Stimulated activated CD8-positive, alpha-beta memory T cell treated with anti-CD3 and anti-CD28 coated beads, Interleukin-2, amount 100 ng/mL, for 48 hours (primary cell): ENCODE measurements at places on chromosomes 11 and 22.

GRCh38 chr22:23553924-23554870 lies 25.9 kb downstream of the IGLL1 start:
- DNase-seq = no peak

DNA sequence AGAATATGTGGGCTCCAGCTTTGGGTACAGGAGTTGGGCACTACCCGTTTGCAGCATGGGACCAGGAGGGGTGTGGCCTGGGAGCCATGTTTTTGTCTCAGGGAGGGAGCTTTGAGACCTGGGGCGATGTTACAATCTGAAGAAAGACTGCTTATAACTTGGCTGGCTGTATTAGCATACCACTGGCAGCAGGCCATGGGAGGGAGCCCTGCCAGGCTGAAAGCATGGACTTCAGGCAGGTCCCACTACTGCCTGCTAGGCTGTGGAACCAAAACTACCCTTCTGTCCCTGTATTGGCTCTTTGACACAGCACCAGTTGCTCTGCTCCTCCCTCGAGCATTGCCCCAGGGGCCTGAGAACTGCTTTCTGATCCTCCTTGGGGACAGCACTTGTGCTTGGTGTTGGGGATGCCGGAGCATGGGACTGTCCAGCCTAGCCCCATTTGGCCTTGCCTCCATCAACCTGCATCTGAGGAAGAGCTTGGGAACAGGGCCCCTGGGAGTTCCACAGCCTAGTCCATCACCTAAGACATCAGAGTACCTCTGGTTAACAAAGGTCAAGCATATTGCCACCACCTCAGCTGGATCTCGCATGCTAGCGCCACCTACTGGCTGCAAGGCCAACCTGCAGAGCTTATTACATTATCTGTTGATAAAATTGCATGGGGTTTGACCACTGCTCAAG lies 217.4 kb downstream of the SBF2 start:
- DNase-seq = peak; percentile 8

GRCh38 chr11:30859669-30860068 lies 273.5 kb upstream of the MPPED2 start:
- no peak for DNase-seq

DNA sequence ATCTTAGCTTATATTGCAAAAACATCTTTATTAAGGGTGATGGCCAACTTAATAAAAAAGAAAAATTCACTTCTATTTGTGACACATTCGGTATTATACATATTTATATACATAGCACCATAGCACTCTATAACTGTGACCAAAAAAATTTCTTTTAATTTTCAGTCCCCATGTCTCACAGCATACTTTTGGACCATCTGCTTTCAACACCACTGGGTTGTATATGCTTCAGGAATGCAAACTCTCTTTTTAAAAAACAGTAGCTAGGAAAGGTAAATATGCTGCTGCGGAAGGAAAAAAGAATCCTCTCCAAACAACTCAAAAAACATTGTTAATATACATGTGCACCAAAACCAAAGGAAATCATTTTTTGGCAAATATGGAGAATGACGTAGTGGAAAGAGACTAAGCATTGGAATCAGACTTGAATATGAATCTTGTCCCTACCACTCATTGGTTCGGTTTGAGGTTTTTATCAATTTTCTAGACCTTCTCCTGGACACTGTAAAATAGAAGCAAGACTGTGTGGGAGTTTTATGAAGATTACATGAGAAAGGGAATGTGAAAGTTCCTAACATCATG lies 227.9 kb downstream of the BLID start:
- DNase-seq = no peak

GRCh38 chr11:13221722-13222121 lies 55.9 kb upstream of the BMAL1 start:
- DNase-seq = no peak

GRCh38 chr11:126547161-126547560 lies 191.7 kb downstream of the ST3GAL4 start:
- no peak for DNase-seq

DNA sequence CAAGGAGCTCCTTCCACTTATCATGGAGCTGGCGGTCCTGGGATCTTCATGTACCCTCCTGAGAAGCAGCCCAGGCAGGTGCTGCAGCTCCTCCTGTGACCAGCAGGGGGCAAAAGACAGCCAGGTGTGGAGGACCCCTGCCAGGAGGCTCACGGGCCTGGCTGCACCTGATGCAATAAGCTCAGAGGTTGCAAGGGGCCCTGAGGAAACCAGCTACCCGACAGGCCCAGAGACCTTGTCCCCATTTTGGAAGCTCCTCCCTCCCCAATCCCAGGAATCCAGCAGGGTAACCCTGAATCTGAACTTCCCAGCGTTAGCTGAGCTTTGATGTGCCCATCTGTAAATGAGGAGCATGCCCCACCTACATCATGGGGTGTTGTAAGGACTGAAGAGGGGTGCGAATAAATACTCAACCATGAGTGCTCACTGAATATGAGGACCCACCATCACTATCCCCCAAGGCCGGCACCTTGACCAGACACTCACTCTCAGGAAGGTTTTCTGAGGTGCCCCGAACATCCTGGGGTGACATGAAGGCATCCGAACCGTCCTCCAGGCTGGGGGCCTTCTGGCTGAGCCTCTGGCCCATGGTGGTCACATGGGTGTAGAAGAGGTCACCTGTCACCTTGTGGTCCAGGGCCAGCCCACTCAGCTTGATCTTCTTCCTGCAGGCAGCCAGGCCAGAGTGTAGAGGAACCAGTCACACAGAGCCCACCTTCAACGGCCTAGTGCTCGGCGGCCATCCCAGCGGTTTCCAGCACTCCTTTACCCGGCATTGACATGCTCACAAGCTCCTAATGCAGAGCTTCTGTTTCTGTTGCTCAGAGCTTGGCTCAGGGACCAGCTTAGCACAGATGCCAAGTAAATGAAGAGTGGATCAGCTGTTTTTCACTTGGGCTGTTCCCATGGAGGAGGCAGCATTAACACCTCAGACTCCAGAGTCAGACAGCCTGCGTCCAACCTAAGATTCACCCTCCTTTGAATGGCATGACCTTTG lies 21.7 kb downstream of the SLC43A1 start:
- DNase-seq = peak; percentile 51

GRCh38 chr22:17705951-17706900 lies 67.7 kb downstream of the BCL2L13 start:
- DNase-seq = peak; percentile 17

DNA sequence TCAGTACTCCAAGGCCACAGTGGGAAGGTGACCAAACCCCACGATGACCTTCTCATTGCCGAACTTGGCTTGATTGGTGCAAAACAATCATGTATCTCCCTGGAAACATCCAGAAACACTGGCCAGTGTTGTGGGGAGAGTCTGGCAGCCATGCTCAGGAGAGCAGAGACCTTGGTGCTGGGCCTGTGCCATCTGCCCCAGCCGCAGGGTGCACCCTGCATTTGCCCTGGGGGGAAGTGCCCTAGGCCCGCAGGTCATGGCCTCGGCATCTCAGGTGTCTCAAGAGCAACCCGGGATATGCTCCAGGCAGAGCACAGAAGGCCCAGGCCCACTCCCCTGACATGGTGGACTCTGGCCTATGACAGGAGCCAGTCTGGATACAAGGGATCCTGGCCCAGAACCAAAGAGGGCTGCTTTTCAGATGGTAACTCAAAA lies 23.7 kb downstream of the ARVCF start:
- DNase-seq = no peak

- DNase-seq = no peak
Measured at GRCh38 chr22:26632422-26633155, 10.8 kb downstream of the CRYBA4 start.

GRCh38 chr11:36702330-36703054 lies 104.5 kb upstream of the RAG2 start:
- no peak for DNase-seq

DNA sequence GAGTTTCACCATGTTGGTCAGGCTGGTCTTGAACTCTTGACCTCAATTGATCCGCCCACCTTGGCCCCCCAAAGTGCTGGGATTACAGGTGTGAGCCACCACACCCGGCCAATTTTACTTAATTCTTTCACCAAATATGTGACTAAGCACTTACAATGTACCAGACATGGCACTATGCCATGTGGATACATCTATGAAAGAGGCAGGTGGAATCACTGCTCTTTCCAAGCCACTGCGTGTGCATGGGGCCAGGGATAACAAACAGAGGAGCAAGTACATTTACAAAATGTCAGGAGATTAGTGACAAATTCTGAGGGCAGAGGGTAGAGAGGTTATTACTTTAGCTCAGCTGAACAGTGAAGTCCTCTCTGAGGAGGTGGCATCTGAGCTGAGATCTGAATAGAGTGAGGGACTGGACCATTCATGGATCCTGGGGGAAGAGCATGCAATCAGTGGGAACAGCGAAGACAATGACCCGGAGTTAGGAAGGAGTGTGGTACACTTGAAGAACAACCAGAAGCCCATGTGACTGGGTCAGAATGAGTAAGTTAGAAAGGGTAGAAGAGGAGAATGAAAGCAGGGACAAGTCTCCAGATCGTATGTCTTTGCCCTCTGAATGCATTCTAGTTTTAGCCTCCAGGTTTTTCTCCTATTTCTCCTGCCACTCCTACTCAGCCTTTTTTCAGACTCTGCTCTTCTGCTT lies 38.3 kb upstream of the GRAMD1B start:
- DNase-seq = no peak

GRCh38 chr11:34859496-34859895 lies 56.7 kb downstream of the APIP start:
- no peak for DNase-seq

DNA sequence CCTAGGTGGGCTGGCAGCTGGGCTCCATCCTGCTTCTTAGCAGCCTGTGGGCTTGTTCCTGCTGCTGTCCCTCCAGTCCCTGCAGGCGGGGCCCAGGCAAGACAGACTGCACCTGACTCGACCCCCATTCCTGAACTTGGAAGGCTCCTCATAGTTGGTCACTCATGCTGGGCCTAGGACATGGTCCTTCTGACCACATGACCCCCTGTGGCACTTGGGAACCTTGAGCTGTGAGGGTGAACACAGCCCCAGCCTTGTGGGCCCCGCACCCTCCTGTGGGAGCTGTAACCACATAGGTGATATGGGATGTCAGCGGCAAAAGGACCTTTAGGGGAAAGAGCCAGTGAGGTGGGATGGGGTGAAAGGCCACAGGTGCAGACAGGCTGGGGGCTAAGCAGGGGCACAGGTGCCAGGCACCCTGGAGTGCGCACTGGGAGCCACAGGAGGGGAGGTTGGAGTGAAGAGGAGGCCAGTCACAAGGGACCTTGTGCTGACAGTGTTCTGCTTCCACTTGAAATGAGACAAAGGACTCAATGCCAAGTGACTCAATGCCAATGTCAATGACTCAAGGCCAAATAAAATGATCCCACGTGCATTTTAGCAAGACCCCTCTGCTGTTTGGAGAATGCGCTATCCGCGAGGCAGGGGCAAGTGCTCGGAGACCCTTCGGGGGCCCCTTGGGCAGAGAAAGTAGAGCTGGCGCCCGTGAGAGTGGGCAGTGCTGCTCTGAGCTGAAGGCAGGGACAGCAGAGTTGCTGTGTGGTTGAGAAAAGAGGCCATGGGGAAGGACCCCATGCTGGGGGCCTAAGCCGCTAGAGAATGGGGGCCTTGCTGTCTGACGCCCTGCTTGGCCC lies 90.7 kb downstream of the MORC2 start:
- DNase-seq = no peak

- peak; percentile 37 for DNase-seq
Measured at GRCh38 chr22:29040385-29041275, 21.0 kb downstream of the C22orf31 start.

DNA sequence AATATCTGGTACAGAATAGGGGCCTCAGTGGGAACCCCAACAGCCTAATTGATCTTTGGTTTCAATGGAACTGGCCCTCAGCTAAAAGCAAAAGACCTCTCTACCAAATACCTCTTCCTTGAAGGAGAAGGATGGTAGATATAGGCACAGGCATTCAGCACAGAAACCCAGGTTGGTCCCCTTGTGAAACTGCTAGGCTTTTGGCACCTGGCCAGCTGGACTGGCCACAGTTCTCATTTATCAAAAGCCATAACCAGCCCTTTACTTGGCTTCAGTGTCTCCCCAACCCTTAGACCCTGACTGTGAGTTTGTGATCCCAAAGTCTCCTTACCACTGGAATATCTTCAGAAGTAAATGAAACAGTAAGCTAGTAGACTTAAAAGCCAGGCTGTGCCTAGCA lies 152.9 kb downstream of the TENM4 start:
- no peak for DNase-seq
